ENCODE measurements at places on chromosomes 3 and 15.

GRCh38 chr15:46467041-46467440 lies 832.2 kb downstream of the SQOR start:
- no peak overlapping the region for H3K27ac ChIP-seq
- H3K4me1 ChIP-seq = no peaks in the 10 kb centered on the region
- H3K27me3 ChIP-seq = no peaks in the 10 kb centered on the region
- no peaks in the 10 kb centered on the region for H3K36me3 ChIP-seq
- no peak overlapping the region for H3K4me3 ChIP-seq
- no peak for DNase-seq

DNA sequence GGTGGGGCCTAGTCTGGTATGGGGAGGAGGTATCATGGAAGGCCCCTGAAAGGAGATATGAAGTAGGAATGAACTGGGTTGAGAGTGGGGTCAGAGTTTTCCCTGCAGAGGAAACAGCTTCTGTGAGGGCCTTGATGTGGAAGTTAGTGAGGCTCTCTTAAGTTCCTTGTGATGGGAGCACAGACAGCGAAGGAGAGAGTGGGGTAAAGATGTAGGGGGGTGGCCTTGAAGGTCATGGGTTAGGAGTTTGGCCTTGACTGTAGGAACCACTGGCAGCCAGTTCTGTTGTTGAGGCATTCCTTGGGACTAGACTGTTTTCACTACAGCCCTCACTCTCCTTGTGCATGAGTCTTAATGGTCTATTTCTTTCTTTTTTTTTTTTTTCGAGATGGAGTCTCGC lies 77.8 kb upstream of the NMNAT3 start:
- no peak overlapping the region for H3K4me3 ChIP-seq
- H3K36me3 ChIP-seq = no peaks in the 10 kb centered on the region
- peaks cover 4% of the 10 kb centered on the region for H3K27me3 ChIP-seq
- H3K27ac ChIP-seq = no peak overlapping the region

- H3K4me1 ChIP-seq = no peaks in the 10 kb centered on the region
- no peak overlapping the region for H3K27ac ChIP-seq
- H3K27me3 ChIP-seq = no peaks in the 10 kb centered on the region
- DNase-seq = no peak
- H3K4me3 ChIP-seq = no peak overlapping the region
Measured at GRCh38 chr3:77189684-77190083, 149.8 kb downstream of the ROBO2 start.

DNA sequence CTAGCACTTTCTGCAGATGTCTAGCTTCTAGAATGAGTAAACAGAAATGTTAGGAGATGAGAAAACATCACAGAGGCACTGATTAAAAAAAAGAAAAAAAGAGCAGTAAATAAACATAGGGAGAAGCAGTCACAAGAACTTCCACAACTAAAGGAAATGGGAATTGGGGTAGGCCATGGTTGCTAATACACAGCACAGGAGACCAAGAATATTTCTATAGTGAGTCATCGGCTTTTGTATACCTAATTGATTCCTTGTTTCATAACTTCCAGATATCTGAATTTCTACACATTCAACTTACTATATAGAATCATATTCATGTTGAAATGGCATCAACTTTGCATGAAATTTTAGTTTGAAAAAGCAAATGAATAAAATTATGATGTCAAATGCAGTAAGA lies 47.3 kb upstream of the TCF12 start:
- H3K36me3 ChIP-seq = no peaks in the 10 kb centered on the region
- DNase-seq = no peak

GRCh38 chr15:62625429-62626033 lies 417.0 kb upstream of the TPM1 start:
- no peak for DNase-seq
- no peak overlapping the region for H3K4me3 ChIP-seq
- no peak overlapping the region for H3K27ac ChIP-seq
- no peaks in the 10 kb centered on the region for H3K36me3 ChIP-seq

- no peak overlapping the region for H3K4me3 ChIP-seq
- H3K36me3 ChIP-seq = no peaks in the 10 kb centered on the region
- H3K4me1 ChIP-seq = no peaks in the 10 kb centered on the region
- H3K27me3 ChIP-seq = no peaks in the 10 kb centered on the region
Measured at GRCh38 chr3:79285871-79286270, 481.9 kb downstream of the ROBO1 start.

GRCh38 chr3:171380711-171381425 lies 79.3 kb downstream of the TNIK start:
- no peak for DNase-seq
- H3K27ac ChIP-seq = no peak overlapping the region
- H3K36me3 ChIP-seq = no peaks in the 10 kb centered on the region
- no peaks in the 10 kb centered on the region for H3K27me3 ChIP-seq

DNA sequence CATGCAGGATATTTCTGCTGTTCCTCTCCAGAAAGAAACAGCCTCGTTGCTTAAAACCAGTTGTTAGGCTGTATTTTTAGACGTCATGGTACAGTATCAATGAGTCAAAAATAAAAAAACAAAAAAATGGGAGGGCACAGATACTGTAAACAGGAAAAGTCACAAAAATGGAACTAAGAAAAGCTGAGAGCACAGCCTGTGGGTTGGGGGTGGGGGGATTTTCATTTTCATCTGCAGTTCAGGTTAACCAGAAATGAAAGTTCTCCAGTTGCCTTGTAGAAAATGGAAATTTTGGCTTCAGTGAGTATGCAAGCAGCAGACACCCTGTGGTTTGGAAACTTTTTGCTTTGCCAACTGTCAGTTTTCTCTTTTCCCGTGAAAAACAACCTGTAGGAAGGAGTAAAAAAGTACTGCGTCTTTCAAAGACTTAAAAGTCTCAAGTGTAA lies 59.0 kb downstream of the FRMD4B start:
- peak overlapping the region; percentile 93 for H3K27ac ChIP-seq
- peak overlapping the region; percentile 43 for H3K4me3 ChIP-seq
- peaks cover 61% of the 10 kb centered on the region for H3K4me1 ChIP-seq
- H3K27me3 ChIP-seq = no peaks in the 10 kb centered on the region
- peak; percentile 85 for DNase-seq
- H3K36me3 ChIP-seq = 0 out of 2 replicates have a peak, but pooled peaks cover 5% of the 10 kb centered on the region

GRCh38 chr3:119175872-119176756 lies 2.7 kb downstream of the UPK1B start:
- no peaks in the 10 kb centered on the region for H3K36me3 ChIP-seq
- H3K27me3 ChIP-seq = peaks cover 5% of the 10 kb centered on the region
- H3K4me1 ChIP-seq = no peaks in the 10 kb centered on the region
- no peak for DNase-seq
- no peak overlapping the region for H3K27ac ChIP-seq

DNA sequence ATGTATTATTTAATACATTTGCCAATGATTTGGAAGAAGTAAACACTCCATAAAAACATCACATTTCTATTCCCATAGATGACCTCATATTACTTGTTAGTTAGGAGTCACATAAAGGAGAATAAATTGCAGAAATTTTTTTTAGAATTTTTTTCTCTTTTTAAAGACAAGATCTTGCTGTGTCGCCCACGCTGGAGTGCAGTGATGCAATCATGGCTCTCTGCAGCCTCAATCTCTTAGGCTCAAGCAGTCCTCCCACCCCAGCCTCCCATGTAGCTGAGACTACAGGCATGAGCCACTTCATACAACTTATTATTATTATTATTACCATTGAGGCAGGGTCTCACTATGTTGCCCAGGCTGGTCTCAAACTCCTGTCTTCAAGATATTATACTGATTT lies 12.3 kb upstream of the USP8 start:
- H3K4me1 ChIP-seq = no peaks in the 10 kb centered on the region
- no peaks in the 10 kb centered on the region for H3K36me3 ChIP-seq
- DNase-seq = no peak
- no peaks in the 10 kb centered on the region for H3K27me3 ChIP-seq
- no peak overlapping the region for H3K27ac ChIP-seq
- H3K4me3 ChIP-seq = no peak overlapping the region

DNA sequence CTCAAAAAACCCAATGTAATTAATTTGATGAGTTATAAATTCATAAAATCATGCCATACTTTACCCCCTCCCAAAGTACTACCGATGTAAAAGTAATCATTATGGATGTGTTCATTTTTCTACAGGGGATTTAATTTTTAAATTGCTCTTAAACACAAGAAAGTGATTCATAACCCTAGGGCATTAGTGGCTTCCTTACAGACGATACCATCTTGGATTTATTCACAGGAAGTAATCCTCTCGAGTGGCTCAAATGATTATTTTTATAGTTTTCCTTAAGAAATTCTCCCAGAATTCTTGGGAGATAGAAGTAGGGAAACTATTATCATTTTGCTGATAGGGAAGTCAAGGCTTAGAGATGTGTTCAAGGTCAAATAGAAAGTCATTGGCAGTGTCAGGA lies 80.9 kb downstream of the PEX5L start:
- no peaks in the 10 kb centered on the region for H3K27me3 ChIP-seq
- H3K36me3 ChIP-seq = peaks cover 3% of the 10 kb centered on the region
- no peak overlapping the region for H3K4me3 ChIP-seq
- DNase-seq = no peak

GRCh38 chr3:23877329-23877980 lies 39.3 kb downstream of the NKIRAS1 start:
- no peaks in the 10 kb centered on the region for H3K27me3 ChIP-seq
- no peak overlapping the region for H3K4me3 ChIP-seq
- no peak for DNase-seq
- H3K4me1 ChIP-seq = no peaks in the 10 kb centered on the region

- no peak overlapping the region for H3K27ac ChIP-seq
- H3K4me1 ChIP-seq = peaks cover 8% of the 10 kb centered on the region
- no peaks in the 10 kb centered on the region for H3K27me3 ChIP-seq
- H3K4me3 ChIP-seq = no peak overlapping the region
- no peak for DNase-seq
Measured at GRCh38 chr3:128607710-128608048, 42.9 kb downstream of the RPN1 start.

- no peaks in the 10 kb centered on the region for H3K36me3 ChIP-seq
- no peaks in the 10 kb centered on the region for H3K4me1 ChIP-seq
- no peaks in the 10 kb centered on the region for H3K27me3 ChIP-seq
- no peak for DNase-seq
- H3K4me3 ChIP-seq = no peak overlapping the region
Measured at GRCh38 chr15:93848076-93848475, 383.3 kb upstream of the MCTP2 start.

DNA sequence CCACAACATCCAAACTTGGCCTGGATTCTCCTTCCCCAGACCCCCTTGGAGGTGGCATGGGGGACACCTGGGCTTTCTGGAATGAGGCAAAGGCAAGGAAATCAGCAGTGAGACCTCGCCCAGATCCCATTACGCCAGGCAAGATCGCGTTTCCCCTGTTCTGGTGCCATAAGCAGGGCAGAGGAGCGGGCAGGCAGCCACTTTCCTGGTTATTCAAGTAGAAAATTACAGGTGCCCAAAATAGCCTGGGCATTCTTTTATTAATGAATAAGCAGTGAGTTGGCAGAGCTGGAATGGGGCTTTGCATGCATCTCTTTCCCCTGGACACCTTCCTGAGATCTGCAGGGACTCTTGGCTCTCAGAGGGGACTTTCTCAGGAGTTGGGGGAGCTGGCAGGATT lies 31.5 kb upstream of the FAM107A start:
- no peak for DNase-seq
- H3K4me3 ChIP-seq = no peak overlapping the region
- H3K4me1 ChIP-seq = no peaks in the 10 kb centered on the region

GRCh38 chr3:155876037-155876436 lies 5.6 kb downstream of the GMPS start:
- no peak for DNase-seq
- H3K4me1 ChIP-seq = peaks cover 63% of the 10 kb centered on the region
- H3K27ac ChIP-seq = no peak overlapping the region
- H3K27me3 ChIP-seq = no peaks in the 10 kb centered on the region
